ENCODE measurements at places on chromosomes 2 and 18. TPM values are rescaled to one million over a fixed set of nuclear protein-coding genes. Genes with fewer than 3 reads are reported as not detected.

Gene DES
- not detected for total RNA-seq

Gene GALNT14
- 34.3 TPM for total RNA-seq

Gene TTC32
- total RNA-seq: 4.8 TPM

Gene UGT1A5
- total RNA-seq: not detected

Gene SKOR2
- not detected for total RNA-seq

Gene CAVIN2
- 2.9 TPM for total RNA-seq

Gene DLGAP1
- total RNA-seq: not detected

Gene RBMS1
- total RNA-seq: 31.2 TPM

Gene ASPRV1
- 0.62 TPM for total RNA-seq

Gene RRM2
- total RNA-seq: 22.4 TPM

Gene LIPG
- 118 TPM for total RNA-seq

Gene MOCOS
- total RNA-seq: 7.9 TPM

Gene RETSAT
- total RNA-seq: 47.9 TPM

Gene ARHGAP28
- 0.99 TPM for total RNA-seq

Gene IL36RN
- total RNA-seq: 0.15 TPM

Gene SFT2D3
- total RNA-seq: 6.6 TPM

Gene CAPN14
- total RNA-seq: 0.30 TPM

Gene CYP1B1
- total RNA-seq: 15.3 TPM

Gene CHRNG
- not detected for total RNA-seq

Gene ABCG8
- total RNA-seq: not detected

Gene C1QL2
- not detected for total RNA-seq

Gene CSRNP3
- 5.9 TPM for total RNA-seq

Gene RFX8
- 0.08 TPM for total RNA-seq

Gene KATNAL2
- total RNA-seq: 1.2 TPM

Gene ELOA2
- total RNA-seq: not detected

Gene GRB14
- 15.4 TPM for total RNA-seq

Gene FAM124B
- total RNA-seq: not detected

Gene PRKAG3
- not detected for total RNA-seq

Gene DSG1
- total RNA-seq: 0.38 TPM

Gene GPR55
- total RNA-seq: not detected

Gene TRIM43
- total RNA-seq: not detected

Gene SETBP1
- 1.9 TPM for total RNA-seq

Gene CDH20
- not detected for total RNA-seq

Gene ALKAL2
- not detected for total RNA-seq

Gene LYG2
- total RNA-seq: not detected

Gene SATB2
- total RNA-seq: 0.30 TPM

Gene NGEF
- total RNA-seq: 0.04 TPM

Gene SERPINB3
- total RNA-seq: 9.4 TPM

Gene SLC8A1
- 6.8 TPM for total RNA-seq

Gene IL1RL2
- 2.1 TPM for total RNA-seq

Gene C2orf49
- 10.4 TPM for total RNA-seq

Data from hair follicular keratinocyte (primary cell).